Dermis blood vessel endothelial cell (primary cell): ENCODE measurements at places on chromosomes 16 and 17. TPM values are rescaled to one million over a fixed set of nuclear protein-coding genes. Genes with fewer than 3 reads are reported as not detected.

The CCL5 gene
- total RNA-seq, result 0.17 TPM in 1 of 2 replicates, not detected in the other

The KRTAP2-1 gene
- total RNA-seq, result not detected in 2 replicates

The OTOP2 gene
- not detected in 2 replicates for total RNA-seq

The TNFRSF13B gene
- not detected in 2 replicates for total RNA-seq

The CES1 gene
- total RNA-seq, result 0.34 TPM in 1 of 2 replicates, not detected in the other

The SLC9A5 gene
- 0.56 and 1.2 TPM in 2 replicates for total RNA-seq

The C17orf78 gene
- total RNA-seq, result not detected in 2 replicates

The NKIRAS2 gene
- total RNA-seq, result 44.2 and 46.6 TPM in 2 replicates

The SOX15 gene
- 0.14 and 0.17 TPM in 2 replicates for total RNA-seq

The CES5A gene
- not detected in 2 replicates for total RNA-seq

The ASGR1 gene
- total RNA-seq, result 9.5 and 18.2 TPM in 2 replicates

The MYH8 gene
- not detected in 2 replicates for total RNA-seq

The MSLN gene
- total RNA-seq, result 0.09 TPM in 1 of 2 replicates, not detected in the other

The KRTAP3-1 gene
- total RNA-seq, result not detected in 2 replicates

The MYH11 gene
- total RNA-seq, result 0.05 TPM in 1 of 2 replicates, not detected in the other

The KRT31 gene
- total RNA-seq, result not detected in 2 replicates
